Fibroblast of skin of left biceps (primary cell): ENCODE measurements at places on chromosomes 2 and 18.

DNA sequence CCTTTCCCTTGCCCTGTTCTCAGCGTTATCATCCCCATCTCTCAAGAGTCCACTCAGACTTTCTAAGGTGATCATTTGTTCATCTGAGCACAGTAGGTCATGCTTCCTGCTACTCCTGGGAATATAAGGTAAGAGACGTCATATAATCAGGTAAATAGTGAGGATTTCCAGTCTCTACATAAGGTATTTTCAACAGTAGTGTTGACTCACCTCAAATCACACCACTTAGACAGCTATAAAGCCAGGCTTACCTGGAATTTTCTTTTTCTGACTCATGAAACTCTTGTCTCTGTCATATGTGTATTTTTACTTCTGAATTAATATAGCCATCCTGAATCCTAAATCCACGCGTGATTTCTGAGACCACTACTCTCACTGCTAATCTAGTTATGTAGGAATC, 443.2 kb downstream of the ARHGAP15 start:
- no peak for DNase-seq

GRCh38 chr18:43022874-43023273, 92.6 kb downstream of the RIT2 start:
- DNase-seq, result no peak

GRCh38 chr2:226087051-226087450, 687.5 kb downstream of the NYAP2 start:
- no peak for DNase-seq

GRCh38 chr2:237672731-237673129, 45.3 kb downstream of the LRRFIP1 start:
- no peak for DNase-seq

DNA sequence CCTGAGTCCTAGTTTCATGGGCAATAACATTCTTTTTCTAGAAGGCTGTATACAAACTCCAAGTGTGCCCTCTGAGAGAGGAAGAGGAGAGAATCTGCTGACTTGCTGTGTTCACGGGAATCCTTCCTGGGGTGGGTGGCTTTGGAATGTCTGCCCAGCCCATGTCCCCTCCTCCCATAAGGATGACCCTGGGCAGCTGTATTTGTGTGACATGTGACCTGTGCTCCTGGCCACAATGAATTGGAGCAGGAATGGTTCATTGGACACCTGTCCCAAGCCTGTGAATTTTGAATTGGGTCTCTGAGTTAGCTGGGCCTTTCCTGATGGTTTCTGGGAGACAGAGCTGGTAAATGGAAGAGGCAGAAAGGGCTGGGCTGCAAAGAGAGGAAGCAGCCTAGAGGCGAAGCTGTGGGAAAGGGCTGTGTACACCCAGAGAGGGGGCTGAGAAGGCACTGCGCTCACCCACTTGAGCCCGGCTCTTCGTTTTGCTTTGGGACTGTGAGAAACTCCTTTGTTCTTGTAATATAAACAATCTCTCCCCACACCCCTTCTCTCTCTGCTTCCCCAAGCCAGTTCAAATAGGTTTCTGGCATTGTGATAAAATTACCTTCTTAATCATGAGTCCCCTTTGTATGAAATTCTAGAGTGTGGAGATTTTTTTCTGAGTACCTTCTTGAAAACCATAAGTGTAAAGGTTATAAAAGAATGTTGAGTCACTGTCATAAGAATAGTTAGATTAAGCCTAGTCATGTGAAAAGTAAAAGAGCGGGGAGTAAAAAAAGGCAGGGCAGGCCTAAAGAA, 49.8 kb downstream of the SLC4A5 start:
- DNase-seq, result no peak

DNA sequence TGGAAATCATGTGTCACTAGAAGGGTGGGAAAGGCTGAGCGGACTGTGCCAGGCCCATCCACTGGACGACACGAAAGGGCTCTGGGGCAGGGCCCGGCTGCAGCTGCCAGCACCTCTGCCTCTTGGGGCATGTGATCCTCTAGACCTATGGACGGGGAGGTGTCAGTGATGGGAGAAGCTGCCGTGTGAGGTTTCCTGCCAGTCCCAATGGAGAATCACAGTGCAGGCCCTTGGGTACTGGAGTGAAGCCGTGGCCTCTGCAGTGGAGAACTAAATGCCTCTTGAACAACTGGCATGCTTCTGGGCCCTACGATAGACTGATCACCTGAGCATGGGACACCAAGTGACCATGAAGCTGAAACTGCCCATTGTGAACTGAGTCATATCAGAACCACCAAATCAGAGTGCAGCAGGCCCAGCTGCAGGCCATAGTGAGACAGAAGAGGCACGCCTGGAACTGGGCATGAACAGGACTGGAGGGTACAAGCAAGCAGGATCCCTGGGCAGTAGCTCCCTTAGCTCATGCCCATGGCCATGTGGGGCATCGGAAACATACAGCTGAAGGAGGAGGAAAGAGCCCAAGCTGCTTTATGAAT, 18.8 kb upstream of the RHOB start:
- no peak for DNase-seq

DNA sequence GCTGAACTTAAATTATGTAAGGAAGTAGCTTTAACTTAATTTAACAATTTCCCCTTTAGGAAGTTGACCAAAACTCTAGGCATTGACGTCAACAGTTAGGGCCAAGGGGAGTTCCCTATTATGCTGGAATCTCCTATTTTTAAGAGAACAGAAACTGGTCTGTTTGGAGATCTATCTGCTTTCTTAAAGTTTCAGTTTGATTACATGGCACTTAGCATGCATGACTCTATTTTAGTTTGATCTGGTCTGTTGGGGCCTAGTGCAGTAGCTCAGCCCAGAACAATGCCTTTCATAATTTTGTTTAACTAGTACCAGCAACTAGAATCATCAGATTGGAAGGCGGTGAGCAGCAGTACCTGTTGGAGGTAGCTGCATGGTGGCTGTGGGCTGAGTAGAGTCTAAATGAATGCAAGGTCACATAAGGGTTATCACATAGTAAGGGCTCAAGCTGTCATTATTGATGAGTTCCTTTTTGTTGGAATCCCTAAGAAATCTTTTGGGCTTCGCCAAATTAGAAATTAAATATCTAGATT, 60.5 kb upstream of the ZNG1B start:
- no peak for DNase-seq

DNA sequence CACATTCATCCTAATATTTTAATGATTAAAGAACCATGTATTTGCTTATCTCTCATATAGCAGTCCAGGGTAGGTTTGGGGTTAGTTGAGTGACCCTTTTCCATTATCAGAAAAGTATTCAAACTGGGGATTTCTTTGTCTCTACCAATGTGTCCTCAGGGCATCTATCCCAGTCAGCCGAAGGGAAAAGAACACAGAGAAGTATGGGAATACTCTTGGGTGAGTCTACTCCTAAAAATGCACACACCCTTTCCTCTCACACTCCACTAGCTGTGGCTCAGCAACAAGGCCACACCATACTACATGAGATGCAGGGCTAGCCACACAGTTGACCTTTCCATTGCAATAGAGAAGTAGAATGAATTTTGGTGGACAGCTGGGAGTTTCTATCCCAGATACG, 114.3 kb downstream of the NXPH2 start:
- no peak for DNase-seq

DNA sequence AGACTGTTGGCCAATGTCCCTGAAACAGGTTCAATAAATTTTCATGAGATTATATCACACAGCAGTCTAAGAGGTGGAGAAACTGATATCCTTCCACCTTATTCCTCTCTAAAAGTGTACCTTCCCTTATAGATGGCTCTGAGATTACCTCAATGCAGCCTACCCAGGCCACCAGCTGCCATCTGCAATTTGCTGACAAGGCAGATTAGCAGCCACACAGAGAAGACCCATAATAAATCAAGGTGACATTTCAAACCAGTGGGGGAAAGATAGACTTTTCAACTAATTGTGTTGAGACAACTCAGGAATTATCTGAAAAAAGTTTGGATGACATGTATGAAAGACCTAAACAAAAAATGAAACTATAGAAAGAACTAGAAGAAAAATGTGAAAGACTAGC, 43.2 kb downstream of the ZBTB7C start:
- DNase-seq, result no peak

- DNase-seq, result no peak
Measured at GRCh38 chr2:105645031-105645937, 99.4 kb upstream of the NCK2 start.

DNA sequence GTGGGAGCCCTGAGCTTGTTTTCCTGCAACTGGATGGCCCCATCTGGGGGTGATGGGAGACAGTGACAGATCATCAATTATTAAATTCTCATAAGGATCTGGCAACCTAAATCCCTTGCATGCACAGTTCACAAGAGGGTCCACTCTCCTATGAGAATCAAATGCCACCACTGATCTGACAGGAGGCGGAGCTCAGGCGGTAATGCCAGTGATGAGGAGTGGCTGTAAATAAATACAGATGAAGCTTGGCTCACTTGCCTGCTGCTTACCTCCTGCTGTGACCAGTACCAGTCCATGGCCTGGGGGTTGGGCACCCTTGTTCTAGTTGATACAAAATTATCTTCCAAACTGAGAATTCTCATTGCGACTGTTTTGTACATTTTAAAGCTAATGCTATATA, 258.6 kb downstream of the CTNNA2 start:
- DNase-seq, result no peak

- DNase-seq, result no peak
Measured at GRCh38 chr2:45014831-45015230, 5.6 kb upstream of the SIX2 start.

GRCh38 chr2:113891265-113891959, 1.5 kb downstream of the ACTR3 start:
- DNase-seq, result no peak

DNA sequence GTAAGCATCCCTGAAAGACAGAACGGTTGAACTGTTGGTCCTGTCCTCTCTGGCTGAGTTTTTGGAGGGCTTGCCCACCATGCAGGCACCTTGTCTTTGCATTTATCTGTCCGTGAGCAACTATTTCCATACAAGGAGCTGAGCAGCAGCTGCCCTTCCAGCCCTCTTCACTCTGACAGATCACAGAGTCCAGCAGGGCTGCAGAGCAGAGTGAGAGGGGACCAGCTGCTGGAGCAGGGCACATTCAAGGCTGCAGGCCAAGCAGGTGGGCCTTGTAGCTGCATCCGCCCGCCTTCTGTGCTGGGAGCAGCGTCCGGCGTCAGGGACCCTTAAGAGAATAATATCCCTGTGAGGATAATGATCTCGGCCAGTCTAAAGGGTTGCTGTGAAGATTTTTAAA, 9.5 kb downstream of the SMYD1 start:
- DNase-seq, result no peak

DNA sequence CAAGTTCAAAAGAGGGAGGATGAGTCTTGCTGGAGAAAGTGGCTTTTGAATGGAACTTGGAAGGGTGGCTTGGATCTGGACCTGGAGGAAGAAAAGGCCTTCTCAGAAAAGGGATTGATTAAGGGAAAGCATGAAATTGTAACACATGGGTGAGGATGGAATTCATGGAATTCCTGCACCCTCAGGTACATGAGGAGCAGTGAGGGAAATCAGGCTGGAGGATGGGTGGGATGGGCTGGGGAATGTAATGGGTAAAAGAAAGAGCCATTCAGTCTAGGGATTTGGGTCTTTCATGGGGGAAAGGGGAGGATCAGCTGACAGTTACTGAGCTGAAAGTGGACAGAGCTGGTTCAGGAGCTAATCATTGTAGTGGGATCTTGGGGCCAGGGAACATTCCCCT, 51.2 kb upstream of the HAAO start:
- no peak for DNase-seq

GRCh38 chr2:229243890-229244560, 27.1 kb downstream of the PID1 start:
- DNase-seq, result no peak

- peak; percentile 67 for DNase-seq
Measured at GRCh38 chr18:22169011-22169888, at the start of gene GATA6. TSS of gene GATA6 (plus strand) at chr18:22169589. CDS start at chr18:22171145, 1,556 bp downstream.

DNA sequence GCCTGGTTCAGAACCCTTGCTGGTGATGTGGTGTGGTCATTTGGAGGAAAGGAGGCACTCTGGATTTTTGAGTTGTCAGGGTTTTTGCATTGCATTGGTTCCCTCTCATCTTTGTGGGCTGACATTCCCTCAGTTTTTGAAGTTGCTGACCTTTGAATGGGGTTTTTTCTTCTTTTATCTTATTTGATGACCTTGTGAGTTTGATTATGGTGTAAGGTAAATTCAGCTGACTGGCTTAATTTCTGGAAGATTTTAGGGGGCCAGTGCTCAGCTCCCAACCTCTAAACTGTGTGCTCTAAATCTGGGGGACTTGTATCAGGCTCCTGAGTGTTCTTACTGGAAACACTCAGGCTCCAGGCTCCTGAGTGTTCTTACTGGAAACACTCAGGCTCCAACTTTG, 225.9 kb downstream of the MEIS1 start:
- DNase-seq, result no peak

- DNase-seq, result peak; percentile 93
Measured at GRCh38 chr2:86562922-86563649, at the start of gene CHMP3. TSS of gene CHMP3 (minus strand) at chr2:86563443. CDS start at chr2:86563348, 95 bp downstream.

DNA sequence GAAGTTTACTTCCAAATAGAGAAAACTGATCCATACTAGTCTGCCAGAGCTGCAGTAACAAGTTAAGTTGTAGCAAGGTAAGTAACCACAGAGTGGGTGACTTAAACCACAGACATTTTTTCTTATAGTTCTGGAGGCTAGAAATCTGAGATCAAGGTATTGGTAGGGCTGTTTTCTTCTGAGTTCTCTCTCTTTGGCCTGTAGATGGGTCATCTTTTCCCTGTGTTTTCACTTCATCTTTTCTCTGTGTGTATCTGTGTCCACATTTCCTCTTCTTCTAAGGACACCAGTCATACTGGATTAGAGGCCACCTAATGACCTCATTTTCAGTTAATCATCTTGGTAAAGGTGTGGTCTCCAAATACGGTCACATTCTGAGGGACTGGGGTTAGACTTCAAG, 142.9 kb upstream of the MEX3C start:
- no peak for DNase-seq

GRCh38 chr2:113185664-113186432, 12.1 kb downstream of the PSD4 start:
- DNase-seq, result no peak

DNA sequence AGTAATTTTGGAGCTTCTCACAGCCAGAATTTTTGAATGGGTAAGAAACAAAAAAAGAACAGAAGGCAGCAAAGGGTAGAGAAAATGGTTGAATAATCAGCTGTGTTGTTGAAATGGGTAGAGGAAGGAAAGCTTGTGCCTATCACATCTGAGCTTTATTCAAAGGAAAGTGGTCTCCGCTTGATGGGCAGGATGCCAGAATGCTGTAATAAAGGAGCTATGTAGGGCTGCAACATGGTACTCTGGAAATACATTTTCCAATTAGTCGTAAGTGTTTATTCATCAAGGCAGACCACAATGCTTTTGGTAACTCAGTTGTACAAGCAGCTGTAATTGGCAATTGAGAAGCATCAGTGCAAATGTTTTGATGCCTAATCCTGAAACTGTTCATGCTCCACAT, 196.9 kb downstream of the ICOS start:
- DNase-seq, result no peak

DNA sequence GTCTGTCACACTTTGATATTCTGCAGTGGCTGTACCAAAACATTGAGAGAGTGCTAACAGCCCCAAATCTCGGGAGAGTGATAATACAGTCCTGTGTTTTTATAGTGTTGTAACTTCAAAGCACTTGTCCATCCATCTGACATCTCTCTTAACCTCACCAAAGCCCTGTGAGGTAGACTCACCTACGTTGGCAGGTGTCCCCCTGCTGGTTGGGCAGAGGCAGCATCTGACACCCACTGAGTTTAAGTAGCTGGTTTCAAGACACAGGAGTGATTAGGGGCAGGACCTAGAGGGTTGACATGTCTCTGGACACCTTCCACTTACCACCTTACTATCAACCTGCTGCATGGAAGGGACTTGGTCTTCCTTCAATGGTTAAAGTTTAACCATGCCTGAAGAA, 22.9 kb downstream of the COLEC12 start:
- DNase-seq, result no peak
